H4 (cell line): ENCODE measurements at places on chromosomes 6 and 20.

- DNase-seq = no peak
Measured at GRCh38 chr6:18491308-18492045, 104.3 kb downstream of the RNF144B start.

GRCh38 chr20:48635791-48636267, 192.0 kb downstream of the PREX1 start:
- peak; percentile 34 for DNase-seq

DNA sequence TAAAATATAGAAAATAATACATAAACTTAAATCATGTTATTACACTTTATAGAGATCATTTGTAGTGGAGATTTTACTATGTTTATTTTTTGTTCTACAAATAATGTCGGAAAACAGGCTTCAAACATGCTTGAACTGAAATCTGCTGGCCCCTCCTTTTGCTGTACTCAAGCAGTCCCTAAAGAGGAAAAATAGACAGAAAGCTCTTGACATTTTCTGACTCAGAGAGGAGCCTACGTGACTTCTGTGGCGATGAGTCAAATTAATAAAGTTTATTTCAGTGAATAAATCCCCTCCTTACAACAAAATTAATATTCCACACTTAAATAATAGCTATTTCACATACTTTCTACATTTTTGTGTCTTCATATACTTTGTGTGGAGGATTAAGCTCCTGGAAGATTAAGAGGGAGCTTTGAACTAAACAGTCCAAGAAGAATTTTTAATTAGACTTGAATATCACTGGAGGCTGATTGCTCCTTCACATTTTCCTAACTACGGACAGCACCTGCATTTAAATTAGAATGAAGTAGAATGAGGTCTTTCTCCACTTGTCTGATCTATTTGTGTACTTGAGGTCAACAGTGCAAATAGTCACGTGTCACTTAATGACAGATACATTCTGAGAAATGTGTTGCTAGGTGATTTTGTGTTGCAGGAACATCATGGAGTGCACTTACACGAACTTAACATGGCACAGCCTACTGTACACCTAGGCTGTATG, 1.7 kb upstream of the TREM1 start:
- no peak for DNase-seq

GRCh38 chr6:74805916-74806696, 399.7 kb downstream of the COL12A1 start:
- DNase-seq = no peak

DNA sequence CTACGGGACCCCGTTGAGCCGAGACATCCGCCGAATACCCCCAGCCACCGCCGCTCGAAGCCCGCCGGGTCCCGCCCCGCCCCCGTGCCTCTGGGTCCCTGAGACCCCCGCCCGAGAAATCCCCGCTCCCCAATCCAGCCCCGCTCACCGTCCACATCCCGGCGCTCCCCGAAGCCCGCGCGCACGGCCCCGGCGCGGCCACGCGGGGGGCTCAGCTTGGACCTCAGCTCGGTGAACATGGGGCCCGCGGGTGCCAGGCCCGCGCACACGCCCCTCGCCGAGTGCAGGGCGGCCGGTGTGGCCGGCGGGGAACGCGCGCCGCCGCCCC, 249 bp downstream of the SAMD10 start:
- DNase-seq = no peak
